ENCODE measurements at places on chromosomes 11 and 22. TPM values are rescaled to one million over a fixed set of nuclear protein-coding genes. Genes with fewer than 3 reads are reported as not detected.

OR4C16 gene
- total RNA-seq, result not detected

OR5A2 gene
- not detected for total RNA-seq

ARHGAP8 gene
- total RNA-seq, result not detected

OOSP4B gene
- not detected for total RNA-seq

EEF1G gene
- total RNA-seq, result 1,877 TPM

ARRB1 gene
- 18.6 TPM for total RNA-seq

CD248 gene
- total RNA-seq, result 9.1 TPM

NPTXR gene
- total RNA-seq, result 1.4 TPM

OR5B21 gene
- total RNA-seq, result 0.26 TPM

SYT7 gene
- total RNA-seq, result not detected

KRTAP5-7 gene
- 0.17 TPM for total RNA-seq
